Activated CD8-positive, alpha-beta T cell treated with anti-CD3 and anti-CD28 coated beads for 36 hours (primary cell): ENCODE measurements at places on chromosomes 5 and 9.
A peak's percentile ranks its signal among the peaks of the same experiment; 100 is the strongest.

DNA sequence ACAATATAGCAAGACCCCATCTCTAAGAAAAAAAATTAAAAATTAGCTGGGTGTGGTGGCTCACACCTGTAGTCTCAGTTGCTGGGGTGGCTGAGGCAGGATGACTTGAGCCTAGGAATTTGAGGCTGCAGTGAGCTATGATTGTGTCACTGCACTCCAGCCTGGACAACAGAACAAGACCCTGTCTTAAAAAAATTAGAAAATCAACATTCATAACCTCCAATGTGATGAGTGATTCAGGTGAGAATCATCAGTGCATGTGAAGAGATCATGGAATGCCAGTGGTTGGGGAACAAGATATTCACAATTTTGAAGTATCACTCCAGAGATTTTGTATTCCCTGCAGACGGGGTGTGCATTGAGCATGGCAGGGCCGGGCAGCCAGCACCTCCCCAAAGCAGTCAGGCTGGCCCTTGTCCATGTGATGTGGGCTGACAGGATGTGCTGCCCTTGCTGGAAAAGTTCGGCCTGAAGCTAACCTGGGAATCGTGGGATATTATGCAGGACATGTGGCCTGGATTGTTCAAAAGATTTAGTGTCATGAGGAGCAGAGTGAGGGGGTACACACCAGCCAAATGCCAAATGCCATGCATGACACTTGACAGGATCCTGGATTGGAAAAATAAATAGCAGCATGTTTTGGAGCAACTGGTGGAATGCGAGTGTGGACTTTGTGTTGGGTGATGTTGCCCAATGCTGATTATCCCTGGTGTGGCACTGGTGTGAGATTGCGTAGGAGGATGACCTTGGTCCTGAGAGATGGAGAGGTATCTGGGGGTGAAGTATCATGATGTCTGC, 189.0 kb downstream of the RGS3 start:
- DNase-seq: no peak

DNA sequence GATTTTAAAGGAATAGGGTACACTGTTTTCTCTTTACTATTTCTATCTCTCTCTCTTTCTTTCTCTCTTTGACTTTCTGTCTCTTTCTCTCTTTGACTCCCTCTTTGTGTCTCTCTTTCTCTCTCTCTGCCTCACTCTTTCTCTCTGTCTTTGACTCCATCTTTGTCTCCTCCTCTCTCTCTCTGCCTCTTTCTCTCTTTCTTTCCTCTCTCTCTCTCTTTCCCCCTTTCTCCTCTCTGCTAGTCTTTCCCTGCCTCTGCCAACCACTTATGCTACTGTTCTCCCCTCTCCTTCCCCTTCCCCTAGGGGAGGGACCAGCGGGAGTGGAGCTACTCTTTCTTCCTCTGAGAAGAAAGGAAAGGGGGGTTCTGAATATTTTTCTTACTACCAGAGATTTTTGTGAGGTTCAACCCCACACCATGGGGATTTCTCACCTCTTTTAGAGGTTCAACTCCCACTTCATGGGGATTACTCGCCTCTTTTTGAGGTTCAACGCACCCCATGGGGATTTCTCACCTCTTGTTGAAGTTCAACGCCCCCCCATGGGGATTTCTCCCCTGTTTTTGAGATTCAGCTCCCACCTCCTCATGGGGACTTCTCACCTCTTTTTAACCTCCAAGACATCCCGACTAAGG, 309.9 kb downstream of the NR3C1 start:
- DNase-seq: peak; percentile 37

- DNase-seq: no peak
These were observed 440.4 kb upstream of the GRIN3A start for GRCh38 chr9:102178811-102179210.

- no peak for DNase-seq
These were observed 205.6 kb downstream of the PSAT1 start for GRCh38 chr9:78502566-78502965.

GRCh38 chr5:147860641-147861025, 17.9 kb upstream of the SCGB3A2 start:
- DNase-seq: no peak

GRCh38 chr9:98688710-98689495, 19.8 kb downstream of the GABBR2 start:
- DNase-seq: no peak

GRCh38 chr9:92752812-92753404, 11.7 kb downstream of the BICD2 start:
- no peak for DNase-seq

GRCh38 chr5:137734962-137735554, 831 bp downstream of the KLHL3 start:
- DNase-seq: peak; percentile 44

DNA sequence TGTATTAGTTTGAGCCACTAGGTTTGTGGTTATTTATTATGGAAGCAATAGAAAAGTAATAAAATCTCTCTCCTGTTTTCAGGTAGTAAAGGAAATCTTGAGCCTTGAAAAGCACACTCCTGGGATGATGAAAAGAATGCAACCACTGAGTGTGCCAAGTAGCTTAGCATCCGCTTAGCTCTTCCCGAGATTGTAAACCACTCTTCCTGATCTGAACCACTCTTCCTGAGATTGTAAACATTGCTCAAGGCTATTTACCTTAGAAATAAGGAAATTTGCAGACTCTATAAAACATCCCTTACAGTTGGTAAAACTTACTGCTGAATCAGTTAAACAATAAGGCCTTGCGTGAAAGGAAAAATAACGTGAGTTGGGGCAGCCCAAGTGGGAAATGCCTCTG, 17.4 kb upstream of the IL33 start:
- DNase-seq: no peak

- no peak for DNase-seq
These were observed 53.9 kb downstream of the MEF2C start for GRCh38 chr5:88829054-88829453.

DNA sequence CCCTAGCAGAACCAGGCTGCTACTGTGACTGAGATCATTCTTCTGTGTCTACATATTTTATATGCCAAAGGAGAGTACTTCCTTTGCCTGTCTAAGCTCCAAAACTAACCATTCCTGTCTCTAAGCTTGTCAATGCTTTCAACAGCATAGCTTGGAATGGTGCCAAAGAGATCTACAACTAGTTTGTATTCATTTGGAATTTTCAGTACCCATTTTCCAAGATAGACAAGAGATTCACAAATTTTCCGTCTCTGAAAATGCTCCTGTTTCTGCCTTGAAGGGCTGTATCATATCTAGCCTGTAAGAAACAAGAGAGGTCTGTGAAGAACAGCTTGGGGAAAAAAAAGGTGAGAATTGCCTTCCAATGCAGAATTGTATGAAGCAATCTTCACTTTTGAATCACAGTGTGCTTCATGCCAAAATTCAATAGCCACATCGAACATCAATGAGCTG, 334.4 kb upstream of the ACTBL2 start:
- no peak for DNase-seq

- no peak for DNase-seq
These were observed 62.7 kb downstream of the RAB14 start for GRCh38 chr9:121138973-121139372.

DNA sequence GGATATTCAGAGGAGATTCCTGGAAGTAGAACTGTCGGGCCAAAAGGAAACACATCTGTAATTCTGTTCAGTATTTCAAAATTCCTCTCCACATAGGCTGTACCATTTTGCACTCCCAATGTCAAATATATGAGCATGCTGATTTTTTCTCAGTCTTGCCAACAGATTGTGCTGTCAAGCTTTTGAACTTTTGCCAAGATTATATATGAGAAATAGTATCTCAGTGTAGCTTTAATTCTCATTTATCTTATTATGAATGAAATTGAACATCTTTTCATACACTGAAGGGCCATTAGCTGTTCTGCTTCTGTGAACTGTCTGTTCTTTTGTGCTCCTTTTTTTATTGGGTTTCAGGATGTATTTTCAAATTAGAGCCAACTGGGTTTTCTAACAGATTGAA, 907.1 kb downstream of the MAT2B start:
- DNase-seq: no peak

DNA sequence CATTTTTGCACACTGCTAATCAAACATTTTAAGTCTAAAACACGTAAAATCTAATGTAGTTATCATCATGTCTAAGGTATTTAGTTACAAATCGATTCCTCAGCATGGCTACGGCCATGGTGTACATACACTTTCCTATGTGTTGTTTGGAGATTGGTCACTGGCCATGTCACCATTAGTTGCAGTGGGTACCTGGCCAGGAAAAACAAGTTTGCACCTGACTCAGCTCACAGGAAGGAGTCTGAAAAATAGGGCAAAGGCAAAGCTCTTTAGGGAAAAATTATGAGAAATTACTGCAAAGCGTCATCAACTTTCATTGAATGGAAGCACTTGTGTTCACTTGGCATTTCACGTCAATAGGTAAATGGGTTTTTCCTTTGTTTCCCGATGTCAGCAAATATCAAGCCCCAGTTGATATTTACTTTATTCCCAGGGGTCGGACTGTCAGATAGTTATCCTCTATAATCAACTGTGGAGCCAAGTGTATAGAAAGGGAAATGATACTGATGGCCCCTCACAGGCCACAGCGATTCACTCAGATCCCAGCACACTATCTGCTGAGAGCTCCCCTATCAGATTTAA, 626.0 kb upstream of the ADAMTS16 start:
- no peak for DNase-seq

GRCh38 chr9:136880651-136881050, 5.7 kb upstream of the TRAF2 start:
- peak; percentile 36 for DNase-seq

- DNase-seq: no peak
These were observed 91.4 kb downstream of the ADAMTS16 start for GRCh38 chr5:5231576-5231975.

GRCh38 chr9:5879419-5880181, 11.1 kb upstream of the MLANA start:
- no peak for DNase-seq

DNA sequence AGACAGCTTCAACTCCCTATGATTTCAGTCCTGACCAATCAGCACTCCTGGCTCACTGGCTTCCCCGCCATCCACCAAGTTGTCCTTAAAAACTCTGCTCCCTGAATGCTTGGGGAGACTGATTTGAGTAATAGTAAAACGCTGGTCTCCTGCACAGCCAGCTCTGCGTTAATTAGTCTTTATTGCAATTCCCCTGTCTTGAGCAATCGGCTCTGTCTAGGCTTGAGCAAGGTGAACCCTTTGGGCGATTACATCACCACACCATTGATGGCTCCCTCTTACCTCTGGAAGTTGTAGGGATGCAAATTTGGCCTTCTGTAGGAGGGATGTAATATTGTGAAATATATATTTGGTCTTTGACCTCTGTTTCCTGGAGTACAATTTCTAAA, 2.9 kb upstream of the SLC23A1 start:
- DNase-seq: no peak

- no peak for DNase-seq
These were observed 44.5 kb upstream of the SUSD3 start for GRCh38 chr9:93013856-93014582.

DNA sequence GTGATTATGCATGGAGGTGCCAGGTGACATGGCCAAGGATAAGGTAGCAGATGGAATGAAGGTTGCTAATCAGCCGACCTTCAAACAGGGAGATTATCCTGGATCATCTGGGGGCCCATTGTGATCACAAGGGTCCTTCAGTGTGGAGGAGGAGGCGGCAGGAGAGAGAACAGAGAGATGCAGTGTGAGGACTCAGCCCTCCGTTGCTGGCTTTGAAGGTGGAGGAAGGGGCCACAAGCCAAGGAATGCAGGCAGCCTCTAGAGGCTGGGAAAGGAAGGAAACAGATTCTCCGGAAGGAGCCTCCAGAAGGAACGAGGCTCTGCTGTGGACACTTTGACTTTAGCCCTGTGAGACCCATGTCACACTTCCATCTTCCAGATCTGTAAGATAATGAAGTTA, 27.4 kb upstream of the EEIG1 start:
- no peak for DNase-seq

DNA sequence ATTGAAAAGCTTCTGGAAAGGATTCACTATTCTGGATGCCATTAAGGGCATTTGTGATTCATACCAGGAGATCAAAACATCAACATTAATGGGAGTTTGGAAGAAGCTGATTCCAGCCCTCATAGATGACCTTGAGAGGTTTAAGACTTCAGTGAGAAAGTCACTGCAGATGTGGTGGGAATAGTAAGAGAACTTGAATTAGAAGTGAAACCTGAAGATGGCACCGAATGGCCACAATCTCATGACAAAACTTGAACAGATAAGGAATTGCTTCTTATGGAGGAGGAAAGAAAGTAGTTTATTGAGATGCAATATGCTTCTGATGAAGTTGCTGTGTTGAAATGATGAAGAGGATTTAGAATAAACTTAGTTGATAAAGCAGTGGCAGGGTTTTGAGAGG, 254.6 kb upstream of the SLC24A2 start:
- DNase-seq: no peak

DNA sequence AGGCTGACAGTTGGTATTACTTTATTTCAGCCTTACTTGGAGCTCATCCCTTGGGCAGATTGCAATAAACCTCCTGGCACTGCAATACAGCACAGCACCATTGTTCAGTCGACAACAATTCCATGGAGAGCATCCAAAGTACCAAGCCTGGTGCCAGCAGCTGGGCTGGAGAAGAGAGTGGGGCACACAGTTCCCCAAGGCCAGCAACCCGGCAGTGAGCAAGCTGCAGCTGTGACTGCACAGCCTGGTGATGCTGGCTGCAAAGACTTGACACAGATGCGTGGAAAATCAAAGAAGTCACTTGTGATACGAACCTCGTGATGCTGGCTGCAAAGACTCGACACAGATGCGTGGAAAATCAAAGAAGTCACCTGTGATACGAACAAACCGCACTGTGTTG, 125.4 kb downstream of the ATPSCKMT start:
- DNase-seq: no peak

DNA sequence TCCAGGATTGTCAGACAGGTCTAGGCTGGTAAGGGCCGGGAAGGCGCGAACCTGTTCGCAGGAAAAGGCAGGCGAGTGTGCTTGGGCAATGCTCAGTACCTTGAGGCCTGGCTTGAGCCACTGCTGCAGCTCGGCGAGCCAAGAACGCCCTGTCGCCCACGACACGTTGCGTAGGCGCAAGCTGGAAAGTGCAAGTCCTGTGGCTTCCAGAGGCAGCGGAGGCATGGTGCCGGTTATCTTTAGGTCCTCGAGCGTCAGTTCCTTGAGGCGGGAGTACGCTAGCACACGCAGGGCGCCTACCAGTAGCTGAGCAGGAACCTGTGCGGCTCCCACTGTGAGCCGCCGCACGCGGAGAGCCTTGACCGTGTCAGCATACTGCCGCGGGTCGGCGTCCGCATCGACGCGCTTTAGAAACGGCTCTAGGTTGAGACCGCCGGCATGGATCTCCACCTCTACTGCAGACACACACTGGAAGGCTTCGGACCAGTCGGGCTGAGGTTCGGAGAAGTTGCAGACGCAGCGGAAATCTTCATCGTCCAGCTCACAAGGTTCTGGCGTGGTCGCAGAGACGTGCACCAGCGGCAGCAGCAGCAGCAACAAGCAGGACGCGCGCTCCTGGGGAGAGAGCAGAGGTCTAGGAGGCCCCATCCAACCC, 482 bp downstream of the CD14 start:
- DNase-seq: peak; percentile 68

DNA sequence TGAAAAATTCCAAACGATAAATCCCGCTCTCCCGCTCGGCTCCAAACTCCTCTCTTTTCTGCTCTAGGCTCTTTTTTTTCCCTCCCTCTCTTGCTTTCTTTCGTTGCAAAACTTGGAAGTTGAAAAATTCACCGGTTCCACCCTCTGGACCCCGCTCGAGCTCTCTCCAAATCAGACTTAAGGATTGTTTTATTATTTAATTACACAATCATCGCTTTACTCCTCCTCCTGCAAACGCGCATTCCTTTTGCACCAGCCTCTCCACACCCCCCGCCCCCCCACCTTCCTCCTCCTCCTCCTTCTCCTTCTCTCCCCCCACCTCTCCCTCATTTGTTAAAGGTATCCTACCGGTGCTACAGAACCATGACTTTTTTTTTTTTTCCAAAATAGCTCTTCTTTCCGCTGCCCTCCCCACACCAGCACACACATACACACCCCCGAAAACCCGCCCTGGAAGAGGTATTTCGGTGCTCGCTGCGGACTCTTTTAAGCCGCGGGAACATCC, 535 bp upstream of the NFIB start:
- no peak for DNase-seq
